ENCODE measurements at places on chromosomes 13 and 19.

DNA sequence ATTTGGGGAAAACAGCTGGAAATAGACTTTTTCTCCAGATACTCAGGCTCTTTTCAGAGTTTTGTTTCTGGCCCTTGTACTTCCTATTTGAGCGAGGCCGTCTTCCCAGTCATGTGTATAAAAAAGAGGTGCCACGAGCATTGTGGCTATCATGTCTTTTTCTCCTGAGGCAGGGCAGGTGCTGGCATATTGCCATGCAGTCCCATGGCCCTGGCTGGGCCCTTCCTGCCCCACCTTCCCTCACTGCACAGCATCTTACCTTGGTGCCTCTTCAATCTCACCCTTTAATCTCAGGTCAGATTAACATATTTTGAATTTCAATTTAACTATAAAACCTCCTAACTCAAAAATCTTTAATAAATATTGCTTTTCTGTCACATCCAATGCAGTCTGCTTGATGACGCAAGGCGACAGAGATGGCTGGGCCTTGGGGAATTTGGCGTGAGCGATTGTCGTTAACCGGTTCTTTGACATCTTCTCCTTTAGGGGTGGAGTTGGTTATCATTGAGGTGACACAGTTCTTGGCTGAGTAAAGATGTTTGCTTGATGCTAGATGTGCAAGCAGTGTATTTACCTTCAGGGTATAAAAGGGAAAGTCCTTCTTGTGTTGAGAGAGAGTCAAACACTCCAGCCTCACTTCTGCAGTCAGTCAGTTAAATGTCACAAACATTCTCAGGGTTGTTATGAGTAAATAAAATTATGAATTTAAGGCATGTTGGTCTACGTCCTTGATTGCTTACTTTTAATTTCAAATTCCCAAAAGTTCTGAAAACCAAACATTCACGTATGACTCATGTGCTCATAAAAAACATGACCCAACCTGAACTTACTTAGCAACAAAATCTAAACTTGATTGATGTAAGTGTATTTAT, 289.9 kb downstream of the MYO16 start:
- DNase-seq, result no peak

DNA sequence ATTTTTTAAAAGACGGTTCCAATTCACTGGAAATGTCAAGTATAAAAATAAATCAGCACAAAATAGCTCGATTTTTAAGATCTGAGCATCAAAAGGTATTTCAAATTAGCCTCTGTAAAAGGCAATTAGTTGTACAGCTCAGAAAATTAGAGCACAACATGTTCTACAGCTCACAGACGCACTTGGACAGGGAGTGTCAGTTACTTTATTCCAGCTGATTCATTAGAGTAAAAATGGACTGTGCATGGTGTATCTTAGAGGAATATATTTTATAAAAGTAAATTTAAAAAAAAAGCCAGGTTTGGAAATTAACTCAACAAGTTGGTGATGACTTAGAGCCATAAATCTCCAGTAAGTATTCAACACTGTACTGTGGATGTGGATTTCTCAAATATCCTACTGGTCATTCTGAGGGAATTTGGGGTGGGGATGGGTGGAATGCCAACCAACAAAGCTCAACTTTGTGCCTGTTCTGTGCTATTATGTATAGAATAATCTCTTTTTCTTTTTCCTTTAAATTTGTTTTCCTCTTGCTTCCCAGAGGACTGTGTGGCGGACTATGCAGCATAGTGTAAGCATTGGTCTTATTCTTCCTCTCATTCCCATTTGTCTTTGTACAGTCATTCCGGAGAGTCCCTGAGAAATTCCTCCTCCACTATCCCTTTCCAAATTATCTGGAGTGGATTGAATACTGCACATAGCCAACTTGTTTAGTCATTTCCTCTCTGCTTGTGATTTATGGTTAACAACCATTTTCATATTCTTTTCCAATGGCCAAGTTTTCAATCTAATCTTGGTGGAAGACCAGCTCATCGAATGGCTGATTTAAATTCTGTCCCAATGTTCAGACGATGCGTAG, 169.3 kb downstream of the DCT start:
- no peak for DNase-seq

DNA sequence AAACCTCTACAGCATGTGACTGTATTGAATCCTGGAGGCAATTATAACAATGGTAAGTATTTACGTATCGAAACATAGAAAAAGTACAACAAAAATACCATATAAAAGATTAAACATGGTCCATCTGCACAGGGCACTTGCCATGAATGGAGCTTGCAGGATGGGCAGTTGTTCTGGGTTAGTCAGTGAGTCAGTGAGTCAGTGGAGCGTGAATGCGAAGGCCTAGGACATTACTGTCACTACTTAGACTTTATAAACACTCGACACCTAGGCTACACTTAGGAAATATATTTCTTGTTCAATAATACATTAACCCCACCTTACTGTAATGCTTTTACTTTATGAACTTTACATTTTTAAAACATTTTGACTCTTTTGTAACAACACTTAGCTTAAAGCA, 35.6 kb upstream of the TMTC4 start:
- DNase-seq, result no peak

- no peak for DNase-seq
Measured at GRCh38 chr13:48018637-48019036, 17.6 kb upstream of the SUCLA2 start.

GRCh38 chr13:31747966-31748365, 8.6 kb downstream of the RXFP2 start:
- no peak for DNase-seq

Data from ureter (tissue), 1 donor.